ENCODE measurements at places on chromosomes 4 and X. TPM values are rescaled to one million over a fixed set of nuclear protein-coding genes. Genes with fewer than 3 reads are reported as not detected.

DNA sequence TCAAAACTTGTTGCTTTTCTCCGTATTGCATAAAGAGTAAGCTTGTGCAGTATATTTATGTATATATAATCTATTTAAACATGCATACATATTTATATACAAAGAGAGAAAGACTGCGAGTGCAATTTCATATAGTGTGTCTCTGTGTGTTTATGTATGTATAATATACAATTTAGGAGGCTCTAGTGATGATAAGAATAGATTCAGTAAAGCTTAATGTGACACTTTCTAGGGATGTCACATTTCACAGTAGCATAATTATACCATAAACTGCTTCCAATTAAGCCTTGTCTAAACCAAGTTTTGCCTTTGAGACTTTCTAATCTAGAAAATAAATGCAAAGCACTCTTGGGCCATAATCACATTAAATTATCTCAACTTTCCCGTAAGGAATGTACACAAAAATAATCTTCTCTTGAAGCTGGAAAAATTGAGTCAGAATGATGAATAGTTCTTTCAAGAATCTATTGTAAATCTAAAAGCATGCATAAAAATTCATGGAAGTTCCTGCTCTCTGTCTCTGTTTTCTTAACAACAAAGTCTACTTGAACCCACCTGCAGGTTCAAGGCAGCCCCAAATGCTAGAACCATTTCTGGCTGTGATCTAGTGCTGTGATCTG, 114.1 kb upstream of the NPY2R start:
- no peak for DNase-seq

The KLHL13 gene
- total RNA-seq, result 0.19 TPM

- DNase-seq, result no peak
Observed at GRCh38 chrX:112587194-112587593, 92.5 kb downstream of the LHFPL1 start.

The PRIMPOL gene
- total RNA-seq, result 14.7 TPM

The RTL5 gene
- total RNA-seq, result 0.21 TPM

DNA sequence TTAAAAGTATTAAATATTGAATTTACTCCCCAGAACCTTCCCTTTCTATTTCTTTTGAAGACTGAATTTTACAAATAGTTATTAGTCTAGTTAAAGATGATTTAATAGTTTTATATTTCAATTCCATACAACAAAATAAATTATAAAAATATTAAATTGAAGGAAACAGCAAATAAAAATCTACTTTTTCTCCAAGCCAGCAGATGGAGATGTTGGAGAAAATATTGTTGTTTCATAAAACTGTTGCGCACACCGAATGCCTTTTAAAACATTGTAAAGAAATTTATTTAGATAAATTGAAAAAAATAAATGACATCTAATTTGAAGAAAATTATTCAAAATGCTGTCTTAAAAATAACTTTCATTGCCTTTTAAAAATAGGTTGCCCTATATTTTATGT, 5.5 kb downstream of the GRIA2 start:
- DNase-seq, result no peak
